T-helper 17 cell (primary cell): ENCODE measurements at places on chromosomes 6 and 20. TPM values are rescaled to one million over a fixed set of nuclear protein-coding genes. Genes with fewer than 3 reads are reported as not detected.

The PTCRA gene
- 1.8 TPM for total RNA-seq

The ARFGEF2 gene
- 24.7 TPM for total RNA-seq

GRCh38 chr6:38774929-38775707 is 60.0 kb downstream of the DNAH8 start:
- no peak overlapping the region for H3K27ac ChIP-seq
- DNase-seq: no peak
- no peaks in the 10 kb centered on the region for H3K4me1 ChIP-seq
- peaks cover 36% of the 10 kb centered on the region for H3K27me3 ChIP-seq

DNA sequence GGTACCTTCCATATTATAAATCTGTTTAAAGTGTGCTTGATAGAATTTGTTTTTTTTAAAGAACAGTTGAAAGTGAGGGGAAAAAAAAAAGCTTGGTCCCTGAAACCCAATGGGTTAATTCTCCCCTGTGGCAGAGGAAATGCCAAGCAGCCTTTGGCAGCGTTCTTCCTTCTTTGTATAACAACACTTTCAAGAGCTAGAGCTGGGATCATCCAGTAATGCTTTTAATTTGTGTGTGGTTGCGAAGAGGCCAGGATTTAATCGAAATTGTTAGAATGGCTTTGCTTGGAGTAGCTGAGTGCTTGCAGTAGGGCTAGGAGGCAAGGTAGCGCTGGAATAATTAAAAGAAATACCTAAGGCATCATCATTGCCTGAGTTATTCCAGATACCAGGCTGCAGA is 692.0 kb downstream of the DHX35 start:
- no peaks in the 10 kb centered on the region for H3K36me3 ChIP-seq
- DNase-seq: no peak
- H3K27me3 ChIP-seq: peaks cover 6% of the 10 kb centered on the region
- no peak overlapping the region for H3K27ac ChIP-seq
- H3K4me3 ChIP-seq: no peak overlapping the region
- no peaks in the 10 kb centered on the region for H3K4me1 ChIP-seq

DNA sequence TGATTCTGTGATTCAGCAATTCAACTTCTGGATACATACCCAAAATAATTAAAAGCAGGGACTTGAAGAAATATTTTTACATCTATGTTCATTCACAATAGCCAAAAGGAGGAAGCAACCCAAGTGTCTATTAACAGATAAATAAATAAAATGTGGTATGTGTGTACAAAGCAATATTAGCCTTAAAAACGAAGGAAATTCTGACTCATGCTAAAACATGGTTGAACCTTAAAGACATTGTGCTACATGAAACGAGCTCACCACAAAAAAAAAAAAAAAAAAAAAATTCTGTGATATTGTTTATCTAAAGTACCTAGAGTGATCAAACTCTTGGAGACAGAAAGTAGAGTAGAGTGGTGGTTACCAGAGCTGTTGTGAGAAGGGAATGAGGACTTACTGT is 54.8 kb upstream of the TFAP2D start:
- H3K27me3 ChIP-seq: no peaks in the 10 kb centered on the region
- no peaks in the 10 kb centered on the region for H3K4me1 ChIP-seq
- H3K36me3 ChIP-seq: no peaks in the 10 kb centered on the region
- no peak for DNase-seq
- H3K27ac ChIP-seq: no peak overlapping the region
- no peak overlapping the region for H3K4me3 ChIP-seq
